ENCODE measurements at places on chromosomes 12 and 14.

GRCh38 chr12:53381731-53382630 lies 2.0 kb downstream of the SP1 start:
- no peak for DNase-seq

DNA sequence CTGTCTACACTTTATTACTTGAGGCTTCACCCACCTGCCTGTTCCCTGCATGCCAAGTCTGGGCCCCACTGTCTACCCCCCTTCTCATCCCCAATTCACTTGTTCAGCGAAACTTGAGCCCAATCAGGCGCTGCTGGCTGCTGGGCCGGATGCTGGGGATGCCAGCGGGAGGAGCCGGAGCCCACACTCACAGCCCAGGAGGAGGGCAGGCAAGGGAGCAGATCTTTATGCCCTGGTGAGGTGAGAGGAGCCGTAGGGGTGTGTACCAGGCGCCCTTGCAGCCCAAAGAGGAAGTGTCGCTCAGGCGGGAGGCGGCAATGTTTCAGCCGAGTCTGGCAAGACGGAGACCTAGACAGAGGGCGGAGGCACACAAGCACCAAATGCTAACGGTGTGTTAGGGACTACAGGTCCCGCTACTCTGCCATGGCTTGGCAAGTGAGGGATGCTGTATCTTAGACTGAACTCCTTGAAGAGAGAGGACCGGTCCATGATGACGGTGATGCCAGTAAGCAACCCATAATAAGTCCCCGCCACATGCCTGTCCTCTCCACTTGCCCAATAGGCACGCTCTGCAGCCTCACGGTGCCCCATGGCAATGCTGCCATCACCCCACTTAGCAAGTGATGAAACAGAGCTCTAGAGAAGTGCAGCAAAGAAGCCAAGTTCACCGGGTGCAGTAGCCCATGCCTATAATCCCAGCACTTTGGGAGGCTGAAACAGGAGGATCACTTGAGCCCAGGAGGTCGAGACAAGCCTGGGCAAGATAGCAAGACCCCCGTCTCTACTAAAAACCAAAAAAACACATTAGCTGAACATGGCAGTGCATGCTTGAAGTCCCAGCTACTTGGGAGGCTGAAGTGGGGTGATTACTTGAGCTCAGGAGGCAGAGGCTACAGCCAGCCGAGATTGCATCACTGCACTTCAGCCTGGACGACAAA lies 41.6 kb downstream of the LRRC74A start:
- no peak for DNase-seq

DNA sequence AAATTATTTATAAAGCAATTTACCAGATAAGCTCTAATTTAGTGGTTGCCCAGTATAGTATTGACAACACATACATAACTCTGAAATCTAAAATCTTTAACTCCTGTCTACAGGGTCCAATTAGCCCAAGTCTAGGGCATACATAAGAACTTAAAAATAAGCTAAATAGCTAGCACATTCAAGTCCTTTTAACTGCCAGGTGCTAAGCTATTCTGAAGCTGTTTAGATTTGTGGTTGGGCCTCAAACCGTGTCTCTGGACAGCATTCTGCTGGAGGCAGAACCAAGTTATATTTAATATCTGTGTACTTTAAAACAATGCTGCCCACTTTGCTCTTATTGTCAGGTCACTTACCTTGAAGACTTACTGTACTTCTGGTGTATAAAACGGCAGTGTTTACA lies 19.0 kb downstream of the RPS6KA5 start:
- DNase-seq, result no peak

DNA sequence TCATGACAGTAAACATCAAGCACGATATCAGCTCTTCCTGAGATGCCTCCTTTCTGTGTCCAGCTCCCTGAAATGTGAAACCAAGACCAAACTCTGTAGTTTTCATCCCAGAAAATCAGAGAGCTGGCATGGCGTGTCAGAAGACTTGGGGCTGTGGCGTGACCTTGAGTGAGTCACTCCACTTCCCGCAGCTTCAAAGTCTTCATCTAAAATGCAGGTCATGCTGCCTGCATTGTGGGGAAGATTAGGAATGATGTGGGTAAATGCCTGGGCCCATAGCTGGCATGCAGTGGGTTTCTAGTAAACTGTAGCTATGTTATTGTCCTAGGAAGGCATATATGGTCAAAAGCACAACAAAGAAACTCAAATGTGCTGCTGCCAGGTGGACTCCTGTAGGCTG lies 28.8 kb downstream of the OAS2 start:
- no peak for DNase-seq

DNA sequence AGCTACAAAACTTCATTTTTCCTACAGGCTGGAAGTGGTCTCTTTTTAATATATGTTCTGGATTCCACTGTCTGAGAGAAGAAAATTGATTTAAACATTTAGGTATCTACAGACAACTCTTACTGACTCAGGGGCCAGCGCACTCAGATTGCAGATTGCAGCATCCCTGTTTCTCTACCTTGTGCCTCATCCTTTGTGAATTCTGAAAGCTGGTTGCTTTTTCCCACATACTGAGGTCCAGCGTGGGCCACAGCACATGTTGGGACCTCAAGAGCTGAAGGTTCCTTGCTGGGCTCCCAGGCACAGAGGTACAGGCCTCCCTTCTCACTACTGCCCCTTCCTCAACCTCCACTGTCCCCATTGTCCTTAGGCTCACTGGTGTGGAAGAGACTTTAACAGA lies 101.7 kb upstream of the CCDC175 start:
- no peak for DNase-seq

DNA sequence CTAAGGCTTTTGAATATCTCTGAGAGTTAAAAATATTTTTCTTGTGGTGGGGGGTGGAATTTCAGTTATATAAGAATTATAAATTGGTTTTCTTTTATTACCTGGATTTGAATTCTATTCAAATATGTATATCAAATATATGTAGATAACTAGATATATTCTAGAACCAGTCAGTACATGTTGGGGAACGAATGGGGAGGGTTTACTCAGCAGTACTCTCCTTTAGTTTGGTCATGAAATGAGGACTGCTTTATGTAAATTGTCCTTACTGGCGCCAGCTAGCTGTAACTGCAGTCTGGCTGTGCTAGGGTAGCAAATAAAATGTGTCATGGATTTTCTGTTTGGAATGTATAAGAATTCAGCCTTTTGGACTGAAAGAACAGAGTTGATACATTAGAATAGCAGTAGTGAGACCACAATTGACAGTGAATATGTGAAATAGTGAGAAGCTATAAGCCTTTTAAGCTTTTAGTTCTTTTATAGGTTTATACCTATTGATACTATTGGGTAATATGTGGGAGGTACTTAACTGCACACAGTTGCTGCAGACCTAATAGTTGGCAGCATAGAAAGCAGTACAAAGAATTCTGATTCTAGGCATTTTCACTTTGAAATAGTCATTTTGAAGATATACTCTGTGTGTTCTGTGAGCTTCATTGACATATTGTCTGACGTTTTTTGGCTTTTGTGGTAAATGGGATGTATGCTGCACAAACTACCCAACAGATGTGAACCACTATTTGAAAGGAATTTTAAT lies 29.0 kb downstream of the ATF7IP start:
- no peak for DNase-seq

Data from osteocyte (in vitro differentiated cells).